Fibroblast of the aortic adventitia (primary cell): ENCODE measurements at places on chromosomes 7 and 10. TPM values are rescaled to one million over a fixed set of nuclear protein-coding genes. Genes with fewer than 3 reads are reported as not detected.

The ZNF117 gene
- total RNA-seq: 5.1 and 7.9 TPM in 2 replicates

The ENO4 gene
- 0.27 and 1.4 TPM in 2 replicates for total RNA-seq

The PLCE1 gene
- total RNA-seq: 4.2 and 8.9 TPM in 2 replicates

The DDC gene
- total RNA-seq: not detected in 2 replicates

The MYH16 gene
- not detected in 2 replicates for total RNA-seq

The RBM17 gene
- 41.8 and 68.9 TPM in 2 replicates for total RNA-seq

The CTAGE4 gene
- total RNA-seq: 1.7 and 2.9 TPM in 2 replicates

The TBXAS1 gene
- total RNA-seq: 2.4 and 2.6 TPM in 2 replicates

The CALCR gene
- not detected in 2 replicates for total RNA-seq
